Tibial artery (tissue), 4 donors: ENCODE measurements at places on chromosomes 6 and 20.
A peak's percentile ranks its signal among the peaks of the same experiment; 100 is the strongest.

DNA sequence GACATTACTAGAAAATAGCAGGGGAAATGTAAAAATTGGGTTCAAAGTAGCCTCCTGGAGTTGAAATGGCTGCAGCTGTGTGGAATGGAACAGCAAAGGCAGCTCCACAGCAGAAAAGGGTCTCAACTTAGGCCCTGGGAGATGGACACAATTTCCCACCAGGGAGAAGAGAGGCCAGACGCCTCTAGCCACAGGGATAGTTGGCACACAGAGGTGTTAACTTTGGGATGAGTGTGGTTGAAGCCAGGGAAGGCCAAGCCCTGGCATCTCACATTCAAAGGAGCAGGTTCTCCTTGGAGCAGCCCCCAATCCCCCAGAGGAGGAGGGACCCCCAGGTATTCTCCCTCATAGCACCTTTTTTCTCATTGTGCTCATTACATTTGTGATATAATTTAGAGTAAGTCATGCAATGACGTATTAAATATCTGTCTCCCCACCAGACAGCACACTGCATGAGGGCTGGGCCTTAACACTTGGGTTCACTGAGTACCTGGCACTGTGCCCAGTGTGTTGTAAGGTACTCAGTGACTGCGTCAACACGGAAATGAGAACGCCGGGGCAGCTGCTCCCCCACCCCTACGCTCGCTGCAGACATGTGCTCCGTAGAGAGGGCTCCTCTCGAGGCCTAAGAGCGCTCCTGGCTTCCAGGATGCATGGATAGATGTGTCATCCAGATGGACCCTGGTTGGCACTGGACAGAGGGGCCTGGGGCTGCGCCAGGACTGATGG, 76.0 kb upstream of the CD93 start:
- DNase-seq, result peak; percentile 88
- no peak overlapping the region for H3K4me3 ChIP-seq
- peaks cover 72% of the 10 kb centered on the region for H3K4me1 ChIP-seq
- no peaks in the 10 kb centered on the region for H3K36me3 ChIP-seq

DNA sequence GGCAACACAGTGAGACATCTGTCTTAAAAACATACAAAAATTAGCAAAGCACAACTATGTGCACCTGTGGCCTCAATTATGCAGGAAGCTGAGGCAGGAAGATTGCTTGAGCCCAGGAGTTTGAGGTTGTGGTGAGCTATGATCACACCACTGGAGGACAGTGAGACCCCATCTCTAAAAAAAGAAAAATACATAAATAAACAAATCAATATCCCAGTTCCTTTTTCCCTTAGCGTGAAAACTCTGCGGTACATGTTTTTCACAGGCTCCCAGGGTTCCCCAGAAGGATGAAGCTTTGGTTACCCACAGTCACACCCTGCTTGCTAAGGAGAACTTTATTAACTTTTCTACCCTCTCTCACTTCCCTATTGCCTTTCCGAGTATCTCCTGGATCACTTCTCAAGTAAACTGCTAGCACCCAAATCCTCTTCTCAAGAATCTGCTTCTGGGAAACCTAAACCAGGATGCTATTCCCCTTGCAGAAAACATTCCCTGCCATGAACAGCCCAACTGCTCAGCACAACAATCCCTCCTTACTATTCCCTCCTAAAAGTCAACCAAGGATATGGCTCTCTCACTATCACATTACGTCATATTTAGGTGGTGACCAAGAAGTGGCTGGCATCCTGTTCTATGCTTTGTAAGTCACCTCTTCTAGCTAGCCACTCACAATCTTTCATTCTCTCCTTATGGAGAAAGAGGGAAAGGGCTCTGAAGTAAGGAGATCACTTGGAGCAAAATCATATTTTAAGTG, 122.4 kb downstream of the IPCEF1 start:
- H3K27ac ChIP-seq, result no peak overlapping the region
- no peak for DNase-seq
- no peaks in the 10 kb centered on the region for H3K4me1 ChIP-seq
- no peak overlapping the region for H3K4me3 ChIP-seq
- H3K27me3 ChIP-seq, result no peaks in the 10 kb centered on the region

DNA sequence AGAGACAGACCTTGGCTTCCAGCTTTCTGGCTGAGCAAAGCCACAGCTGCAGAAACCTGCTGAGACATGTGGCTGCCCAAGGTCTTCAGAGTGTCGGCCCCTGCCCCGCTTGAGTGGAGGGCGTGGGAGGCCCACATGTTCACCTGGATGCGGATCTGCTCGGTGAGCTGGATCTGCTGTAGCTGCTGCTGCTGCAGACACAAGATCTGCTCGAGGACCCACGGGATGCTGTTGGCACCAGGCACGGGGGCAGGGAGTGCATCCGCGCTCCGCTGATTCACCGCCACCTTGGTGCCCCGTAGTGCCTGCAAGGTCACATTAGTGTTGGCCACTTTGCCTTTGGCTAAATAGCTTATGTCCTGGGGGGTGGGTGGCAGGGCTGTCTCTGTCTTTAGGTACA, 10.7 kb downstream of the SALL4 start:
- H3K27me3 ChIP-seq, result no peaks in the 10 kb centered on the region
- no peak overlapping the region for H3K4me3 ChIP-seq
- H3K4me1 ChIP-seq, result no peaks in the 10 kb centered on the region
- H3K27ac ChIP-seq, result no peak overlapping the region

DNA sequence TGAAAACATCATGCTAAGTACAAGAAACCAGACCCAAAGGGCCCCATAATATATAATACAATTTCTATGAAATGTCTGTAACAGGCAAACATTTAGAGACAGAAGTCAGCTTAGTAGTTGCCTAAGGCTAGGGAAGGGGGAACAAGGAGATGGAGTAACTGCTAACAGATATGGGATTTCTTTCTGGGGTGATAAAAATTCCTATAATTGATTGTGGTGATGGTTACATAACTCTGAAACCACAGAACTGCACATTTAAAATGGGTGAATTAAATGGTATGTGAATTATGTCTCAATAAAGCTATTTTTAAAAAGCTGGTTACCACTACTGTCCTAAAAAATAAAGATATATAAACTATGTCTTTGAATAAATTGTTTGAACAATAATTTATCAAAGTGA, 3.2 kb downstream of the CEP162 start:
- H3K4me1 ChIP-seq, result no peaks in the 10 kb centered on the region
- H3K36me3 ChIP-seq, result no peaks in the 10 kb centered on the region
- no peak overlapping the region for H3K27ac ChIP-seq
- no peaks in the 10 kb centered on the region for H3K27me3 ChIP-seq
- DNase-seq, result no peak

DNA sequence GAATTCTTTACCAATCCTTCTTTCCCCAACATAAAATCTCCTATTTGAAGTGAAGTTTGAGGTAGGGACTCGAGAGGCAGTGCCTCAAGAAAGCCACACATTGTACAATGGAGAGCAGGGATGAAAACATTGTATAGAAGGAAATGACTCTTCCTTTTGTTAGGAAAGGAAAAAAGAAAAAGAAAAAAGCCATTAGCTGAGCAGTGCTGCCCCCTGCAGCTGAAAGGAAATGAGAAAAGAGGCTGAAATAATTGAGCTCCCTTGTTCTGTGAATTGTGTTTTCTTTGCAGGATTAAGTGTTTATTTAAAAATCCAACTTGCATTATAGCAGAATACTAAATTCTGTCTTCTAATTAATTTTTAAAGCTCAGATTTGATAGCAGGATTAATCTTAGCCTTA, 162.9 kb upstream of the SASH1 start:
- DNase-seq, result no peak
- no peak overlapping the region for H3K27ac ChIP-seq
- no peaks in the 10 kb centered on the region for H3K36me3 ChIP-seq

DNA sequence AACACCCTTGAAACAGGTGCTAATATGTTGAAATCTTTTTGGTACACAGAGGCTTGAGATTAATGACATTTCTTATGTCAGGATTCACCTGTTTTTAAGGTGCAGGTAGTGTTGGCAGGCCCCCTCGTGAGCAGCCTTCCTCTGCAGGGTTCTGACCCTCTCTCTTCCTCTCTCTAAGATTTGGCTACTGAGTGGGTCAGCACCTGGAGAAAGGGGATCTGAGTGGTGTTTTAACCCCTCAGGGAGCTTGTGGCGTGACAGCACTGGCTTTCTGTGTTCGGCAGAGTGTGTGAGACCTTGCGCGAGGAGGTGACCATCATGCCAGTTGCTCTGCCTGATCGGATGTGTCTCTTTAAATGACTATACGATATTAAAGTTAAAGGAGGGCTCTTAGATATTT, 37.1 kb downstream of the HIVEP1 start:
- no peak overlapping the region for H3K27ac ChIP-seq
- no peak overlapping the region for H3K4me3 ChIP-seq
- no peaks in the 10 kb centered on the region for H3K27me3 ChIP-seq
- H3K36me3 ChIP-seq, result no peaks in the 10 kb centered on the region

- H3K27me3 ChIP-seq, result no peaks in the 10 kb centered on the region
- DNase-seq, result no peak
- no peak overlapping the region for H3K4me3 ChIP-seq
- H3K27ac ChIP-seq, result no peak overlapping the region
Observed at GRCh38 chr6:17178754-17179529, 77.1 kb downstream of the STMND1 start.

GRCh38 chr6:71510057-71510713, 221.6 kb downstream of the OGFRL1 start:
- H3K27ac ChIP-seq, result peak overlapping the region; percentile 26
- H3K36me3 ChIP-seq, result no peaks in the 10 kb centered on the region
- DNase-seq, result peak; percentile 77
- H3K4me3 ChIP-seq, result no peak overlapping the region

- H3K4me1 ChIP-seq, result peaks cover 64% of the 10 kb centered on the region
- peak overlapping the region; percentile 98 for H3K27ac ChIP-seq
- no peak overlapping the region for H3K4me3 ChIP-seq
- H3K36me3 ChIP-seq, result no peaks in the 10 kb centered on the region
Observed at GRCh38 chr20:33676121-33676520, 1.9 kb upstream of the NECAB3 start.

- no peaks in the 10 kb centered on the region for H3K27me3 ChIP-seq
- H3K27ac ChIP-seq, result no peak overlapping the region
- DNase-seq, result no peak
Observed at GRCh38 chr6:47701363-47701762, 3.0 kb downstream of the ADGRF4 start.

DNA sequence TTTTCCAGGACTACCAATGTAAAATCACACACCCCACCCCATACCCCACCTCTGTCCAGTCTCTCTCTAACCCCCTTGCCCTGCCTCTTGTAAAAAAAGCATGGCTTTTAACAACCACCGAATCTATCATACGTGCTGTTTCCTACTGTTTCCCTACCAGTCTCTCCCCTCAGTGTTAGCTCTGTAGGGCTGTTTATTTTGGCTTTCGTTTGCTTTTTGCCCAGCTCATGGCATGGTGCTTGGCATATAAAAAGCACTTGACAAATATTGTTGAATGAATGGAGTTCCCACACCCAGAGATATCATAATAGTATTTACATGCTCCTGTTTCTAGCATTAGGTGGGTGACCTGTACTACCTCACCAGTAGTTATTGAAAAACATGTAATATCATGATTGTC, 148.2 kb downstream of the OPRM1 start:
- H3K4me3 ChIP-seq, result no peak overlapping the region
- H3K36me3 ChIP-seq, result no peaks in the 10 kb centered on the region
- H3K4me1 ChIP-seq, result no peaks in the 10 kb centered on the region
- no peak for DNase-seq
- no peaks in the 10 kb centered on the region for H3K27me3 ChIP-seq
- H3K27ac ChIP-seq, result no peak overlapping the region

GRCh38 chr20:33273117-33273851, 9.7 kb upstream of the BPIFB1 start:
- H3K4me3 ChIP-seq, result no peak overlapping the region
- no peaks in the 10 kb centered on the region for H3K36me3 ChIP-seq
- H3K4me1 ChIP-seq, result no peaks in the 10 kb centered on the region
- peak; percentile 35 for DNase-seq
- H3K27me3 ChIP-seq, result peaks cover 33% of the 10 kb centered on the region
- no peak overlapping the region for H3K27ac ChIP-seq

DNA sequence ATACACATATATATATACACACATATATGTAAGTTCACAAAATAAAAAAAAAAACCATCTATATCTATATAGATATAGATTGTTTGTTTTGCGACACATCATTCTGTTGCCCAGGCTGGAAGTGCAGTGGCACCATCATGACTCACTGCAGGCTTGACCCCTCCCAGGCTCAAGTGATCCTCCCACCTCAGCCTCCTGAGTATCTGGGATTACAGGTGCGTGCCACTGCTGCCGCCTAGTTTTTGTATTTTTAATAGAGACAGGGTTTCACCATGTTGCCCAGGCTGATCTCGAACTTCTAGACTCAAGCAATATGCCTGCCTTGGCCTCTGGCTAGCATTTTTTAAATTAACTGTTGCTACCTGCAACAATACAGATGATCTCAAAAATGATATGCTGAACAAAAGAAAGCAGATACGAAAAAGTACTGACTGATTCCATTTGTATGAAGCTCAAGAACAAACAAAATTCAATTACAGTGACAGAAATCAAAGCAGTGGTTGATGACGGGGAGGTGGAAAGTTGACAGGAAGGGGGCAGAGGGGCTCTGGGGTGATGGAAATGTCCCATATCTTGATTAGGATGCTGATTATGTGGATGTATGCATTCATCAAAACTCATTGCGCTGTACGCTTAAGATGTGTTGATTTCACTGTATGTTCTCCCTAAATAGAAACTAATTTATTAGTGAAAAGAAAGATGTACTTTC, 49.6 kb downstream of the ATXN1 start:
- peak overlapping the region; percentile 67 for H3K27ac ChIP-seq
- H3K4me3 ChIP-seq, result peak overlapping the region; percentile 30

GRCh38 chr20:931401-931800, 15.3 kb upstream of the ANGPT4 start:
- no peaks in the 10 kb centered on the region for H3K27me3 ChIP-seq
- no peak for DNase-seq
- no peaks in the 10 kb centered on the region for H3K4me1 ChIP-seq
- H3K4me3 ChIP-seq, result no peak overlapping the region
- H3K27ac ChIP-seq, result no peak overlapping the region

DNA sequence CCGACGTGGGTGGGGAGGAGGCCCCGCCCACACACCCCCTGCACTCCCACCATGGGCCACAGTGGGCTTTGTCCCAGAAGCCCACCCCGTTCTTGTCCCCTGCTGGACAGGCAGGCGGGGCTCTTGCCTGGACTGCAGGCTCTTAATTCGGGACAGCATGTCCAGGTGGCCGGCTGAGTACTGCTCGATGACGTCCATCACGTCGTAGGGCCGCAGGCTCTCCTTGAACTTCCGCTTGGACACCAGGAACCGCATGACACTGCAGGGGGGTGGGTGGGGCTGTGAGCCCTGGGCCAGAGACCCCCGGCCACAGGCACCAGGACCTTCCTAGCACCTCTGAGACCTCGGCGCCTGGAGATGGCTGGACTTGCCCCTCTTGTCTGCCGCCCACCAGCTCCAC, 52.2 kb upstream of the CHRNA4 start:
- H3K36me3 ChIP-seq, result no peaks in the 10 kb centered on the region
- H3K27ac ChIP-seq, result no peak overlapping the region
- no peak overlapping the region for H3K4me3 ChIP-seq

- no peak for DNase-seq
- H3K27me3 ChIP-seq, result no peaks in the 10 kb centered on the region
- no peaks in the 10 kb centered on the region for H3K36me3 ChIP-seq
- peak overlapping the region; percentile 43 for H3K4me3 ChIP-seq
- H3K4me1 ChIP-seq, result peaks cover 84% of the 10 kb centered on the region
Observed at GRCh38 chr20:36472637-36473090, 68.7 kb upstream of the MYL9 start.

GRCh38 chr6:45163952-45164766, 164.0 kb upstream of the RUNX2 start:
- no peak overlapping the region for H3K27ac ChIP-seq
- H3K36me3 ChIP-seq, result no peaks in the 10 kb centered on the region
- no peaks in the 10 kb centered on the region for H3K27me3 ChIP-seq
